ENCODE measurements at places on chromosomes 5 and 9. TPM values are rescaled to one million over a fixed set of nuclear protein-coding genes. Genes with fewer than 3 reads are reported as not detected.

Gene UNC5A
- total RNA-seq: 0.14 TPM

Gene OTULINL
- 18.3 TPM for total RNA-seq

Gene NDUFA8
- total RNA-seq: 63.5 TPM

Gene MYMK
- not detected for total RNA-seq

Gene NLN
- 34.8 TPM for total RNA-seq

Gene MYOT
- not detected for total RNA-seq

Gene BARX1
- total RNA-seq: not detected

Gene SOHLH1
- total RNA-seq: 44.9 TPM

Gene SLC6A7
- not detected for total RNA-seq

Gene CTNNAL1
- 111 TPM for total RNA-seq

Gene ROPN1L
- 0.58 TPM for total RNA-seq

Gene IRF1
- total RNA-seq: 16.0 TPM

Gene NR6A1
- total RNA-seq: 33.6 TPM

Gene SLC25A2
- 0.67 TPM for total RNA-seq

Gene TMEM252
- total RNA-seq: not detected

Gene ALDH7A1
- 204 TPM for total RNA-seq

Gene PCDHB8
- not detected for total RNA-seq

Gene LCN1
- not detected for total RNA-seq
